Upper lobe of right lung (tissue), 1 donor: ENCODE measurements at places on chromosomes 3 and 15.

DNA sequence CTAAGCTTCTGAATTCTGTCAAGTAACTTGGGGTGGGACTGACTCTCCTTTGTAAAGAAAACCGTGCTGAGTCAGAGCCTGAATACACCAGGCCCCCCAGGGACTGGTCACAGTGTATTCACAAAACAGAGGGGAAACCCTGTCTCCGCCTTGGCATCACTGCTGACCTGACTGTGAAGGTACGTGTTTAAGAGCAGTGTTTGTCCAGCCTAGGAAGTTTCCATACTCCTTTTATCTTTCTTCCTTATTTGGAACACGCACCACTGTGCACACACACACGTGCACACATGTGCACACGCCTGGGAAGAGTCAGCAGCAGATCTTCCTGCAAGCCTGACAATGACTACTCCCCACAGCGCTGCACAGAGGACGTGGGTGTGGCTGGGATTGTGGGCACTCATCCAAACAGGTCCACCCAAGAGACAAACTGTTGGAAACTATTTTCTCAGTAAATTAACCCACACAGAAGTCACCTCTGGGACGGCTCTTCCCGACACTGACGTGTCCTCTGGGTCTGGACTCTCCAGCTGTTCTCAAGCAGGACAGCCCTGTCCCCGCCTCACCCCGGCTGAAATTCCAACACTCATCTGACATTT lies 87.7 kb downstream of the ATP10A start:
- peaks cover 3% of the 10 kb centered on the region for H3K4me1 ChIP-seq
- no peaks in the 10 kb centered on the region for H3K27me3 ChIP-seq
- DNase-seq = no peak
- H3K4me3 ChIP-seq = no peak overlapping the region

DNA sequence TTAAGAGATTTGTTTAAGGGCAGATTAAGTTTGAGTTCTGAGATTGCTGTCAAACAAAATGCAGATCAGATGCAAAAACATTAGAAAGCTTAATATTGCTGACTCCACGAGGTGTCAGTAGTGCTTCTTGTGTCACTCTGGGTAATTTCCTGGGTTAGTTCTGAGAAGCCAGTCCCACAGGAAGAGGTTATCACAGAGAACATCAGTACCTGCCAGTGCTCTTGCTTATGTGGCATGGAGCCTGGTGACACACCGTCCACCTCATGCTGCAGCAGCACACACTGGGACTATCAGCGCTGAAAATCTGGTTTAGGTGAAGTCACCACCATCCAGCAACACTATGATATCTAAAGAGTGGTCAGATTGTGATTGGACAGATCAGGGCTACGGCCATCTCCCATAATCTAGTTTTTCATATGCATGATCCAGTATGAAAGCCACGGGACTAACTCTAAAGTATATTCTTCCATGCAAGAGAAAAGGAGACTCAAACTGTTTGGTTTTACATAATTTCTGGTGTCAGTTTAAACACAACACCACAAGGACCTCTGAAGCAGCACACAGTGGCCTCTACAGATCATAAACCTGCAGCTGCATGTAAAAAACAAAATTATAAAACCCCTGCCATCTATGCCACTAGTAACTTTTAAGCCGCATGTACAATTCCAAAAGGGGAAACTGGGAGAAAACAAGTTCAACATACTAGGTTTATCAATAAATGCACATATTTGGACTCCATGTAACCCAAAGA lies 36.1 kb upstream of the MYO5C start:
- H3K36me3 ChIP-seq = peaks cover 12% of the 10 kb centered on the region
- H3K27ac ChIP-seq = no peak overlapping the region
- no peak for DNase-seq
- no peaks in the 10 kb centered on the region for H3K4me1 ChIP-seq
- H3K4me3 ChIP-seq = no peak overlapping the region

DNA sequence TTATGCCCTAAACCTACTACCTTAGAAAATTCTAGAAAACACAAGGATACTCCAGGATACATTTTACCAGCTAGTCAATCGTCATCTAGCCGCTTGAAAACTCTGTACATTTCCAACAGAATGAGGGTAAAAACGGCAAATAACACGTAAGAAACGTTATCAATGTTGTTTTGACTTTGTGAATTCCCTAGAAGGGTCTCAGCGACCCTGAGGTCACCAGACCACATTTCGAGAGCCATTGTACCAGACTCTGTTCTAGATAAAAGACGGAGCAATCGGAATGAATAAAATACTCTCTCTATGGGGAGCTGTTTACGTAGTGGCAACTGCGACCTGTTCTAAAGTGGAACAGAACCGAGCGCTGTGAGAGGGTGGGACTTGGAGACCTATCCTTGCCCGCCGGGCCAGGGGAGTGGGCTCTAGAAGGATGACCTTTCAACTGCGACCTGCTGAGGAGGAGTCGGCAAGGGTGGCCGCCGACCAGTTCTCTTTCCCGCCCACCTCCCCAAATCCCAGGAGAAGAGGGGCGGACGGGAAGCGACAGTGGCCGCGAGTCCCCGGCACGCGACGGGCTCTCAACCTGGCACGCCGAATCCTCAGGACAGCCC lies 778 bp upstream of the AP4E1 start:
- H3K27me3 ChIP-seq = no peaks in the 10 kb centered on the region
- DNase-seq = no peak
- peaks cover 29% of the 10 kb centered on the region for H3K4me1 ChIP-seq
- peak overlapping the region; percentile 93 for H3K4me3 ChIP-seq

- H3K36me3 ChIP-seq = no peaks in the 10 kb centered on the region
- H3K27ac ChIP-seq = no peak overlapping the region
- H3K4me3 ChIP-seq = no peak overlapping the region
These were observed 95.3 kb downstream of the CHL1 start for GRCh38 chr3:291646-292436.

DNA sequence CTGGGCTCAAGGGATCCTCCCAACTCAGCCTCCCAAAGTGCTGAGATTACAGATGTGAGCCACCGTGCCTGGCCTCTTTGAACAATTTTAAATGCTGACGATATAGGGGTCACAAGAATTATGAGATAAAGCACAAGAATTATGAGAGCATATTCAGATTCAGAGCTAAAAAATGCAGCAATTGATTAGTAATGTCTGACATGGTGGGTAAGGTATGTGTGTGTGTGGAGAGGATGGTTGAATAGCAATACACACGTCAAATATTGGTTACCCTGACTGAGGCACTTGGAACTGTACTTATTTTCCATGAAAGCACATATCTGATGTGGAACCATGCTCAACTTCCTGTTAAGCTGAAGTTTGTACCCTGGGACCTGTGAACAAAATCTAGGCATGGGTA lies 115.6 kb downstream of the EOMES start:
- peaks cover 3% of the 10 kb centered on the region for H3K4me1 ChIP-seq
- no peak overlapping the region for H3K4me3 ChIP-seq
- no peaks in the 10 kb centered on the region for H3K36me3 ChIP-seq
- H3K27ac ChIP-seq = no peak overlapping the region

GRCh38 chr3:11567516-11568467 lies 75.9 kb downstream of the VGLL4 start:
- H3K36me3 ChIP-seq = peaks cover 42% of the 10 kb centered on the region
- no peak overlapping the region for H3K4me3 ChIP-seq
- peaks cover 18% of the 10 kb centered on the region for H3K4me1 ChIP-seq
- peak overlapping the region; percentile 78 for H3K27ac ChIP-seq

GRCh38 chr15:38651328-38652038 lies 86.9 kb upstream of the RASGRP1 start:
- H3K36me3 ChIP-seq = no peaks in the 10 kb centered on the region
- no peak for DNase-seq
- H3K27me3 ChIP-seq = no peaks in the 10 kb centered on the region
- no peak overlapping the region for H3K27ac ChIP-seq
- H3K4me1 ChIP-seq = peaks cover 8% of the 10 kb centered on the region

DNA sequence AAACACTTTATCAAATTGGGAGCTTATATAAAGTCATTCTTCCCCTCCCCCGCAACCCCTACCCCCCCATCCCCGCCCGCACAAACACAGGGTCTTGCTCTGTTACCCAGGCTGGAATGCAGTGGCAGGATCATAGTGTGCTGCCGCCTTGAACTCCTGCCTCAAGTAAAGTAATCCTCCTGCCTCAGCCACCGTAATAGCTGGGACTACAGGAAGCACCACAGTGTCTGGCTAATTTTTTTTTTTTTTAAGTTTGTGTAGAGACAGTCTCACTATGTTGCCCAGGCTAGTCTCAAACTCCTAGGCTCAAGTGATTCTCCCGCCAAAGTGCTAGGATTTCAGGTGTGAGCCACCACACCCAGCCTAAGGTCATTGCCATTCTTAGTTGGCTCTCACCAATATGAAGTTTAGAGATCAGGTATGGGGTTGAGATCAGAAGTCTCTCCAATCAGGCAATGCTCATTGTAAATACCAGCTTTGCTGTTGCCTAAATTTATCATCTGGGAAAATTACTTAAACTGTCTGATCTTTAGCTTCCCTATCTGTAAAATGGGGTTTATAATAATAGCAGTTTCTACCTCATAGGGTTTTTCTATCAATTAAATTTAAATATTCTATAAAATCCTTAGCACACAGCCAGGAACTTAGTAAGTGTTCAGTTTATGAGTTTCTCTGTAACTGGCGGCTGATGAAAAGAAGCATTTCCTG lies 60.3 kb downstream of the TGFBR2 start:
- DNase-seq = no peak
- no peak overlapping the region for H3K4me3 ChIP-seq
- peaks cover 50% of the 10 kb centered on the region for H3K4me1 ChIP-seq
- peak overlapping the region; percentile 55 for H3K27ac ChIP-seq

GRCh38 chr3:31165399-31165860 lies 271.0 kb upstream of the GADL1 start:
- H3K27ac ChIP-seq = peak overlapping the region; percentile 61
- no peak for DNase-seq
- no peaks in the 10 kb centered on the region for H3K27me3 ChIP-seq
- no peak overlapping the region for H3K4me3 ChIP-seq
- peaks cover 15% of the 10 kb centered on the region for H3K4me1 ChIP-seq

DNA sequence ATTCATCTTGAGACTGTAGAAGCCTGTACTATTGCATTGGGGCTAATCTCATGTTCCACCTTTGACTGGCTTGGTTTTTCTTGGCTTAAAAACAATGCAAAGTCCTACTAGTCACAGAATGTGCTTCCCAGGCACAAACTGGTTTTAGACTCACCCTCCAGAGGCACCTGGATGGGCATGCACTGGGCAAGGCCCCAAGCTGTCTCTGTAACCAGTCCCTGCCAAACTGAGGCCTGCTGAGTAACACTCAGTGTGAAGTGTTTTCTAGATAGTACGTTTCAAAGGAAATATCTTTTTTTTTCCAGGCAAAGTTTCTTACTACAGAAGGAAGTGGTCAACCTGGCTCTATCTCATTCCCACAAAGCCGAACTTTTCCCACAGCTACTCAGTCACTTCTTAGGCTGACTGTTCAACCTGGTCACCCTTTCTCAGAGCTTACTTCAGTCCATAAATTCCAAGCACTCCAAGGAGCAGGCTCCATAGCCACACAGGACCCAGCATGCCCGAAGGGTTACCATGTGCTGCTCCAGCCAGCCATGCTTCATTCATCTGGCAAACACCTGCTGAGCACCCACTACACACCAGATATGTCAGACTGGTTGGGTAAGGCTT lies 57.4 kb downstream of the NPTN start:
- no peak overlapping the region for H3K27ac ChIP-seq
- no peak overlapping the region for H3K4me3 ChIP-seq
- peak; percentile 70 for DNase-seq
- no peaks in the 10 kb centered on the region for H3K4me1 ChIP-seq
- H3K36me3 ChIP-seq = peaks cover 69% of the 10 kb centered on the region
- H3K27me3 ChIP-seq = no peaks in the 10 kb centered on the region

GRCh38 chr3:95567346-95567745 lies 1247.0 kb upstream of the EPHA6 start:
- no peaks in the 10 kb centered on the region for H3K4me1 ChIP-seq
- no peaks in the 10 kb centered on the region for H3K36me3 ChIP-seq
- DNase-seq = no peak
- no peak overlapping the region for H3K4me3 ChIP-seq
- no peaks in the 10 kb centered on the region for H3K27me3 ChIP-seq

DNA sequence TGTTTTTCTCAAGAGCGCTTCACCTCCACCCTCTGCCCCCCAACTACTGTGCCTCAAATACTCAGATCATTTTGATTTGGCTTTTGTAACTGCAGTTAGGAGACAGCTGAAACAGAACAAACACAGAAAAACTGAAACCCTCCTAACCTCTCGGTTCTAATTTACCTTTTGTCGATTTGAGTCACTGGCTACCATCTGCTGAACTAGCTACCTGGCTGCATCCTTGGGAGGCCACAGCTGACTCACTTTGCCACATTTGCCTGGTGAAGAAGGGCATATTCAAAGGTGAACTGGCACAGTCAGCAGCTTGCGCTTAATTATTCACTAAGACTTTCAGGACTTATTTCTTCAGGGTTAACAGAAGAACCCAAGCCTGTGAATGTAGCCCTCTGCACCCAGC lies 117.7 kb downstream of the FOXB1 start:
- no peaks in the 10 kb centered on the region for H3K4me1 ChIP-seq
- peaks cover 11% of the 10 kb centered on the region for H3K27me3 ChIP-seq
- DNase-seq = no peak

GRCh38 chr15:34122771-34123183 lies 20.9 kb downstream of the PGBD4 start:
- H3K27ac ChIP-seq = no peak overlapping the region
- DNase-seq = no peak
- H3K4me3 ChIP-seq = no peak overlapping the region

DNA sequence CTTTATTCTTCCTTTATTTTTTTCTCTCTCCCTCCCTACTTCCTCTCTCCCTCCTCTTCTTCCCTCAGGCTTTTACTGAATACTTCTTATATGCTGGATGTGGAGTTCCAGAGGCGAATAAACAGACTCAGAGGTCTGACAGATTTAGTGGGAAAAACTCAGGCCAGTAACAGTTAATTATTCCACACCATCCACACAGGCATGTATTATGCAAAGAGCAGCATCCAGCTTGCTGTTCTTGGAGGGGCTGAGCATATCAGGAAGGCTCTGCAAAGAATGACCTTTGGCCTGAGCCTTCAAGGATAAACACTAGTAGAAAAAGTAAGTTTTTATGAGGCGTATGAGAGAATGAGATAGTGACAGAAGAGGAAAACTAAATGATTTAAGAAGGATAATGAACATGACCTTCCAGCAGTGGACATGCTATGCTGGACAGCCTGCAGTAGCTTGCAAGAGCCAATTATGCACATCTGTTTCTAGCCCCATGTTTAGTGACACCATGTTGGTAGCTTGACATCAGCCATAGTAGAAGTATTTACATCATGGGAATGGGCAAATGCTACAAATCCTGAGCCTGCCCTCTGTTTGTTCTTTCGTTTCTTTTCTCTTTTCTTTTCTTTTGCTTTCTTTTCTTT lies 387.4 kb downstream of the EPHB1 start:
- no peaks in the 10 kb centered on the region for H3K4me1 ChIP-seq
- H3K27ac ChIP-seq = no peak overlapping the region
- DNase-seq = no peak
- H3K4me3 ChIP-seq = no peak overlapping the region
- H3K36me3 ChIP-seq = no peaks in the 10 kb centered on the region

DNA sequence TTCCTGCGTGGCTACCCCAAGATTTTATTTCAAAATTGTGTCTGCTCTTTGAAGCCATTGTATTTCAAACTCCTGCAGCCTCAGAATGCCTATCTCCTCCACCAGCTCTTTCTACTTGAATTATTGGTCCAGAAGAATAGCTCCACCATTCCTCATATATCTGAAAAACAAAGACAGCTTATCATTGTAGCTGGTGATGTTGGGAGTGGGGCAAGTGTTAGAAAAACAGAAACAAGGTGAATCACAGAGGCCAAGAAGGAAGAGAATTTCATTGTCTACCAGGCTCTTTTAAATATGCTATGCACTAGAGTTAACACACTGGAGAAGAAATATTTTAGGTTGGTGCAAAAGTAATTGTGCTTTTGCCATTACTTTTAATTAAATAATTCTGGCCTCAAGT lies 307.9 kb upstream of the ROPN1 start:
- H3K27ac ChIP-seq = no peak overlapping the region
- peaks cover 4% of the 10 kb centered on the region for H3K4me1 ChIP-seq
- no peaks in the 10 kb centered on the region for H3K36me3 ChIP-seq
- no peak for DNase-seq
- no peak overlapping the region for H3K4me3 ChIP-seq
